Cardiac septum (tissue), 1 donor: ENCODE measurements at places on chromosomes 11 and 22. TPM values are rescaled to one million over a fixed set of nuclear protein-coding genes. Genes with fewer than 3 reads are reported as not detected.

OR8B12 gene
- total RNA-seq, result not detected

IGLL1 gene
- not detected for total RNA-seq

OR51I2 gene
- not detected for total RNA-seq

SEPTIN3 gene
- total RNA-seq, result not detected

GLB1L3 gene
- total RNA-seq, result not detected

GRAMD1B gene
- total RNA-seq, result 15.3 TPM

MUC5AC gene
- not detected for total RNA-seq

MYEOV gene
- total RNA-seq, result not detected

SLC16A8 gene
- not detected for total RNA-seq

LRRC75B gene
- total RNA-seq, result 4.2 TPM

SUN2 gene
- total RNA-seq, result 130 TPM

TPCN2 gene
- total RNA-seq, result 12.5 TPM

DTX4 gene
- total RNA-seq, result 1.5 TPM

OR52A1 gene
- not detected for total RNA-seq

SYTL2 gene
- total RNA-seq, result 14.2 TPM

CHRDL2 gene
- total RNA-seq, result 4.9 TPM

EIF1AD gene
- 18.1 TPM for total RNA-seq

CARD10 gene
- 6.0 TPM for total RNA-seq

SGSM1 gene
- total RNA-seq, result 8.0 TPM

LSP1 gene
- total RNA-seq, result 35.1 TPM

MMP8 gene
- total RNA-seq, result 0.94 TPM

SAA2 gene
- 0.48 TPM for total RNA-seq

DEFB108B gene
- total RNA-seq, result not detected

GLYATL1B gene
- total RNA-seq, result not detected

TRPM5 gene
- total RNA-seq, result not detected

OR52H1 gene
- total RNA-seq, result not detected

RNASEH2C gene
- 48.8 TPM for total RNA-seq

CHORDC1 gene
- 38.4 TPM for total RNA-seq

MOV10L1 gene
- total RNA-seq, result 0.46 TPM

RHOD gene
- 25.8 TPM for total RNA-seq

DGAT2 gene
- 10.3 TPM for total RNA-seq

EHF gene
- total RNA-seq, result 0.08 TPM

TMPRSS5 gene
- 0.81 TPM for total RNA-seq

C11orf42 gene
- not detected for total RNA-seq

CARD16 gene
- total RNA-seq, result 6.6 TPM

PHLDA2 gene
- total RNA-seq, result 2.1 TPM

MMP11 gene
- total RNA-seq, result 6.2 TPM

PANX3 gene
- not detected for total RNA-seq

C22orf31 gene
- not detected for total RNA-seq

PNPLA5 gene
- not detected for total RNA-seq

WNT7B gene
- total RNA-seq, result not detected

RAG1 gene
- total RNA-seq, result 1.2 TPM

TMEM132A gene
- total RNA-seq, result 4.9 TPM

TSPAN32 gene
- total RNA-seq, result 26.2 TPM

CRYBB3 gene
- total RNA-seq, result not detected

RAPSN gene
- 3.7 TPM for total RNA-seq

GUCY1A2 gene
- 11.0 TPM for total RNA-seq

ANKK1 gene
- total RNA-seq, result 0.16 TPM

MUC15 gene
- total RNA-seq, result not detected

SCUBE2 gene
- 3.9 TPM for total RNA-seq

PGA4 gene
- not detected for total RNA-seq

ACR gene
- total RNA-seq, result 0.40 TPM

LRRC32 gene
- 33.5 TPM for total RNA-seq

FERMT3 gene
- total RNA-seq, result 7.8 TPM

MIF gene
- 317 TPM for total RNA-seq

ROBO3 gene
- 5.1 TPM for total RNA-seq

RFPL3 gene
- total RNA-seq, result not detected

NLRP14 gene
- not detected for total RNA-seq

VSIG10L2 gene
- total RNA-seq, result not detected
